Stimulated activated CD4-positive, alpha-beta T cell treated with anti-CD3 and anti-CD28 coated beads, Interleukin-1b, Interleukin-23, amount 100 ng/mL, for 1 hour (primary cell): ENCODE measurements at places on chromosomes 13 and 19.

DNA sequence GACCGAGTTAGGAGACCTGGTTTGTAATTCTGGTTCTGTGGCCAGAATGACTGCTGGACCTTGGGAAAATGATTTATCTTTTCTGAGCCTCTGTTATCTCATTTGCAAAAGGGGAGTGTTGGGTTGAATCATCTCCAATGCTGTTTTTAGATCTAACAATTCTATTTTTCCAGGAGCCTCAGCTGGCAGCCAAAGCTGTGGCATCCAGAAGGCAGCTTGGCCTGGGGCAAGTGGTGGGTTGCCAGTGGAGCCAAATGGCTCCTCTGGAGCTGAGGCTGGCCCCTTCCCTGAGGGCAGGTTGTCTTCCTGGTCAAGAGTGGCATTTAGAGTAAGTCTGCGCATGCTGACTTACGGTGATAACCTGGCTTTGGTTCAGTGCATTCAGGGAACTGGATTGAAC lies 21.3 kb downstream of the B3GLCT start:
- DNase-seq, result no peak

DNA sequence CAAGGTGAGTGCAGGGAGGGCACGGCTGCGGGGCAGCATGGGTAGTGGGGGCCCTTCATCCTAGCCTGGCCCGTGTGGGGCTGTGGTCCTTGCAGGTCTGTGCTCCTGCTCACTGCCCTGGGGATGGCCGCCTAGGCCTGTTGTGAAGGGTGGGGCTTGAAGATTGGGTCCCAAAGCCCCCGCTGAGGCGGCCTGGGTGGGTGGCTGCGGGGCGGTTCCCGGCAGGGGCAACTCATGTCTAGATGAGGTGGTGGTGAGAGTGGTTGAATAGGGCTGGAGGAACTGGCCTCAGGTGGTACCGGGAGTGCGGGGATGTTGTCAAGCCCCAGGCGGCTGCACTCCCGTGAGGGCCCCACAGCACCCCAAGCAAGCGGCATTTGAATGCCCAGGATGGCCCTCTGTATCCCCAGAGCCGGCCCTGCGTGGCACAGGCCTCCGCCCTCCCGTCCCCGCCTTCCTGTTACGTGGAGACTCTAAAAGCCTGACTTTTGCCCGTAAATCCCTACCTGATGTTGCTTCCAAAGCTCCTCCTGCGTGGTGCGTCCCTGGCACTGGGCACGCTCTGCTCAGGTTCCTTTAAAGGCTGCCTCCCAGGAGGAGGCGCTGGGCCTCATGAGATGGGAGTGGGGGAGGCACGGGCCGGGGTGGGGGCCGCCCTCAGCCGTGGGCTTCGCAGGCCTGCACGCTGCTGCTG lies 15.0 kb downstream of the SPPL2B start:
- DNase-seq, result no peak

DNA sequence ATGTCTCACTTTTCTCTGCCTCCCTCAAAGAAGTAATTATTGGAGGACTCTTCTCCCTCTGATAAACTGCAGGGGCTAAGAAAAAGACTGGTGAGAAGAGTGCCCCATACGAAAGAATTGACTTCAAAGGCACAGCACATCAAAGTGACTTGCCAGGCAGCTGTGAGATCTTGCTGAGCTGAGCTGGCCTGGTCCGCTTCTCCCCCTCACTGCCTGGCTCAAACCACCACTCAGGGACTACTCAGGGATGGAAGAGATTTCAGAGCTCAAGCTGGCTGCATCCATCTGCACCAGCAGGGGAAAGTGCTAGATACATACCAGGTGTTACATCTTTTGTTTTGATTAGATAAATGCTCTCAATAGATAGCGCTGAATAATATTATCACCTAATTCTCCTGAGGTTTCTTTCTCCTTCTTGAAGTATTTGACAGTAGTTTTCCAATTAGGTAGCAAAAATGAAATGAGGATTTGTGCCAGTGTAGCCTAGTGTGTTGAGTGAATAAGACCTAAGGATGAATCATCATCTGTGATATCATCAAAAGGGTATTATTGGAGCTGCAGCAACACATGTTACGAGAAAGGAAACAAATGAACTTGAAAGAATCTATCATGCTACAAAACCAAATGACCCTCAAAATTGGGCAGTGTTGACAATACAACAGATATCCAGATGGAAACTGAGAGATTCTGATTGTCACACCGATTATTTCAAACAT lies 379.8 kb downstream of the TBC1D4 start:
- no peak for DNase-seq

DNA sequence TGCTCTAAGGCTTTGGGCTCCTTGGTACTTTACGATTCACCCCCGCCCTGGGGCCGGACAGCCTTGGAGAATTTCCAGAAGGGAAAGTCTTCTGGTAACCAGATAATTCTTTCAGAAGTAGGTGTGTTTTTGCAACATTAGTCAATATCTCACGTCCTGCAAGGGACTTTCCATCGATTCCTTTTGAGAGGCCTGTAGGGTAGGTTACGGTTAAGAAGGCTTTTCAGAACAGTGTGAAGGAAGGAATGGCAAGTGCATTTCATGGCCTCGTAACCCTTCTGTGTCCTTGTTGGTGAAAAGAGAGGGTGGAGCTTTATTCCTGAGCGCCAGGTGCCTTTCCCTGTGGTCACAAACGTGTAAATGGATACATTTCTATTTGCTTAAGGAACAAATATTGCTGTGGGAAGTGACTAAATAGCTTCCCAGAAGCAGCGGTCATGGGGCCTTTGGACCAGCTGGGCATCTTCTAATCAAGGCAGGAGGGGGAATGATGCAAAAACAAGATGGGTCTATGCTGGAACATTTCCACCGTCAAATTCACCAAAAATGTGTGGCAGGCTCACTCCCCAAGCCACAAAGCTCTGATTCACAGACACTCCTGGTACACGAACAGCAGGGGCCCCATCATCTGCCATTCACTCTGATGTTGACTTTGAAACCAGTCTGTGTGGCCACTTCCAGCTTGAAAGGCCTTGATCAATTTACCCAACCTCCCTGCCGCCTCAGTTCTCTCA lies 99.2 kb downstream of the ANKRD10 start:
- no peak for DNase-seq

- DNase-seq, result no peak
These were observed 427 bp downstream of the RTBDN start for GRCh38 chr19:12833738-12834565.

DNA sequence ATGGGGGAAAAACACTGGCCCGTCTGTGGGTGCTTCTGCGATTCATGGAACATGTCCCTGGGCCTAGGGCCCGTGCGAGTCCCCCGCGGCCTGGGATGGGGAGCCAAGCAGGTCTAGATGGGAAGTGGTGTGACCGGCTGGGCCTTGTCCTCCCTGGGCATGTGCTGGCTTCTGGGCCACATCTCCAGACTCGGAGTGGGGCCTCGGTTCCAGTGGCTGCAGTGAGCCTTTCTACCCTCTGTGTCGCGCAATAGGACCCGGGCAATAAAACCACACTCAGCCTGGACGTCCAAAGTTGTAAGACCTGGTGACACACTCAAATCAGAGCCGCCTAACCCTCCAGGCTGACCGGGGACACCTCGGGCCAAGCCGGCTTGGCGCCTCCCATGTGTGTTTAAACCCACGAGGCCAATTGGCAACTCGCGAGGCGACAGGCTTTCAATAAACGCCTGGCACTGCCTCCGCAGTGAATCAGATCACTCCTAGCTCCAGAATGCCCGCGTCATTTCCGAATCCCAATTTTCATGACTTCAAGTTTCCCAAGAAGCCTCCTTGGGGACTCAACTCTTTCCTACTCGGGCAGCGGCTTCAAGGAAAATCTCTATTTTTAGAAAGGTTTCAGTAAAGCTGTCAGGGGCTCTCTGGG lies 57.3 kb downstream of the KLF2 start:
- no peak for DNase-seq

DNA sequence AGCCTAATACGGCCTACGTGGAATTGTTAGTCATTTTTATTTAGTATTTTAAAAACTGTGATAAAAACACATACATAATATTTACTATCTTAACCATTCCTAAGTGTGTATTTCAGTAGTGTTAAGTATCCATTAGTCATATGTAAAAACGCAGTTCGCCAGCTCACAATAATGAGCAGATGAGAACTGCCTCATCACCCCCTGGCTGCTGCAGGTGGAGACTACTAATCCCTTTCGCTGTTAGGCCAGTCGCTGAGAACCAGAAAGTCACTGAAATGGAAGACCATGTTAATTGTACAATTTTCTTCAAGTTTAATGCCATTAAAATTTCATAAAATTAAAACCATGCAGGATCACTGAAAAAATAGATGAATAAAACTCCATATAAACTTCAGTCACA lies 1.6 kb downstream of the ESD start:
- no peak for DNase-seq

- DNase-seq, result no peak
These were observed 307.0 kb downstream of the UQCRFS1 start for GRCh38 chr19:28905996-28906395.

- DNase-seq, result no peak
These were observed 43.5 kb downstream of the TRPM4 start for GRCh38 chr19:49201042-49201441.

GRCh38 chr13:24119626-24120508 lies 40.7 kb upstream of the SPATA13 start:
- DNase-seq, result no peak
